ENCODE measurements at places on chromosomes 6 and 20.

DNA sequence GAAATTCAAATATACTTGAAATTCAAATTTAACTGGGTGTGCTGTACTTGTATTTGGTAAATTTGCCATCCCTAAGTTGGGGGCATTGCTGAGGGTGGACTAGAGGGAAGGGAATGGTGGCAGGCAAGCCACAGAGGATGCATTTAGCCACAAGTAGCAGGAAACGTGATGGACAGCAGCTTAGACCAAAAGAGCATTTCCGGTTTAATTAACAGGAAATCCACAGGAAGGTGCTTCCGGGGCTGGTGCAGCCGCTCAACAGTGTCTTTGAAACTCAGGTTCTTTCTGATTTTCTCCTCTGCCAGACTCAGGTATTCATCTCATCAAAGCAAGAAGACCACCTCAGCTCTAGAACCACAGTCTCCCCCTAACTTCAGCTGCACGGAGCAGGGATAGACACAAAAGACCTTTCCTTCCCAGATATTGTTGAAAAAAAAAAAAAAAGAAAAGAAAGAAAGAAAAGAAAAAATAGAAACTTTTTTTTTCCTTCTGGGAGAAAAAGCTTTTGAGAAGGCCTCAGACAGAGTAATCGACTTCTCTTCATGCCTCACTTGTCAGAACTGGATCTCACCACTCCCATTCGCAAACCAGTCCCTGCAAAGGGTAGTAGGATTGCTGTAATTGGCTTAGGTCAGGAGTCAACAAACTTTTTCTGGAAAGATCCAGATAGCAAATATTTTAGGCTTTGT, 8.0 kb upstream of the BCAS1 start:
- no peak for DNase-seq

DNA sequence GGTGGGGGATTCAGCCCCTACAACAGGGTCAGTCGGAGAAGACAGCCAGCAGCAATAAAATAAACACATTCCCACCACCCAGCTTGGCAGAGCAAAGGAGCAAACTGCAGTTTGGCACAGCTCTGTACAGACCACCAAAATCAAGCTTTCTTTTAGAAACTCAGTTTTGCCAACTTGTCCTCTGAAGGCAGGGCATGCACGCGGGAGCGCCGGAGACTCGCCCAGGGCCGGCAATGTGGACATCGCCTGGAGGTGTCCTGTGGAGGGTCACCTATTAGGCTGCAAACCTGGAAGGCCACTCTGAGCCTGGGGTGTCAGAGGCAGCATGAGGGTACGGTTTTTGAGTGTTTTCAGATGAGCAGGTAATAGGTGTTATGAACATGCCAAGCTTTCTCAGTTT, 34.7 kb downstream of the TMEM242 start:
- DNase-seq, result no peak

DNA sequence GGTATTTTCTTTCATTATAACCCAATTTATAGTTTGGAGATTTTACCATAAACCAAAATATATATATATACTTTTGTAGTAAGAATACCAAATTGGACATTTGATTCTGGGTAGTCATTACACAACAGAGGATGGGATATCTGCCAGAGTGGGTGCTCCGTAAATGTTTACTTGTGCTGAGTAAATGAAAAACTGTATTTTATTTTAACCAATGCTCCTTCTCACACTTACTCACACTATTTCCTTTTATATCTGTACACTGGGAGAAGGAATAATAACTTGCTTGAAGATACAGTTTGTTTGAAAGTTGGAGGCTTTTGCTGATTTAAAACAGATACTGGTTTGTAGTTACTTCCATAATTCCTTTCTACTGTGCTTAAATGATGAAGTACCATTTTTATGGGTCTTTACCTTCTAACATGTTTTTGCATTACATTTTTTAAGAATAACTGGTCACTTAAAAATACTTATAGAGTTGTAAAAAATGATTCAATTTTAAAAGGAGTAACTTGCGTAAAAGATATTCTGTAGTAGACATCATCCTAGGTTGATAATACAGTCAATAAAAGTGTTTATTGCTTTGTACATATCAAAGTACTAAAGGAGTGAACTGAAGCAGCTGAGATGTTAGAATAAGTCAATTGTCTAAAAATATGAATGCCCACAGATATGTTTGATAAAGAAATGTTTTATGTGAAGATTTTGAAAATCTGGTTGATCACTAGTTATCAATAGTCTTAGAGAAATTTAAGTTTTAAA, 411.7 kb downstream of the UTRN start:
- no peak for DNase-seq

- DNase-seq, result peak; percentile 38
These were observed 731 bp downstream of the TUBB2B start for GRCh38 chr6:3226481-3227362.

DNA sequence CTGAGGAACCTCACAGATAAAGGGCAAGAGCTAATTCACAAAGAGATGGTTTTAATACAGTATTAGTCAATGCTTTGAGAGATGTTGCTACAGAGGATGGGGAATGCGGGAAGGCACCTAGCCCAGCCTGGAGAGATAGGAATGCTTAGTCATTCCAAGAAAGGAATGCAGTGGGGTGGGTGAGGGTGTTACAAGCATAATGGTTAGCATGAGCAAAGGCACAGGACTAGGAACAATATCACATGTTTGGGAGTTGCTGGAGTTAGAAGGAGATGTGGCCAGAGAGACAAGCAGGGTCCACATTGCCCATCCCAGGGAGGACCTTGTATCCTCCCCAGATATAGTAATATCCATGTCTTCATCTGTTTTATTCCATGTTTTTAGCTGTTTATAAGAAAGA, 107.0 kb upstream of the OGFRL1 start:
- peak; percentile 81 for DNase-seq

DNA sequence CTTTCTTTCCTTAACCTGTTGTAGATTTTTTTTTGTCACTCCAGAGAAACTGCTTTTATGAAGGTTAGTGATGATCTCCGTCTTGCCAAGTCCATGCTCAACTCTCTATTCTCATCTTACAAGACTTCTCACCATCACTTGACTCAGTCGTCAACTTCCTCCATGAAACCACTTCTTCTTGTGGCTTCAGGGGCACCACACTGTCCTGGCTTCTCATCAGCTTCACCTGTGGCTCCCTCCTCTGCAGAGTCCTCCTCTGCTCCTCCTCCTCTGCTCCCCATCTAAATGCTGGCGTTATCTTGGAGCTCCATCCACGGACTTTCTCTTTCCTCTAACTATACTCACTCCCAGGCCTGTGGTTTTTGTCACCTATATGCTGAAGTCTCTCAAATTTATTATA, 187.5 kb downstream of the BACH2 start:
- no peak for DNase-seq

DNA sequence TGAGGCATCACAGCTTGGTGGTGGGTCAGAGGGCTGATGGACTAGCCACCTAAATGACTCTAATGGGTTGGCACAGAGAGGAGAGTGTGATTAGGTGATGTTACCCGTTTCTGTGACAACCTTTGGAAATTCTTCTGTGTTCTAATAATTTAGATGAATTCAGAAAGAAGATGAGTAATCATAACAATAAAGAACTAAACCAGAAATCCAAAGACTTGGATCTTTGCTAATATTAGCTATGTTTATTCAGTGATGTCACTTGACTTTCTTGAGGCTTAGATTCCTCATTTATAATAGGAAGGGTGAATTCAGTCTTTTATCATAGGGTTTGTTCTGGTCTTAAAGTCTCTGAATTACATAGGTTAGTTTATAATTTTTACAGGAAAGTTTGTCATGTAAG, 19.9 kb downstream of the CRYBG1 start:
- DNase-seq, result peak; percentile 20

- DNase-seq, result no peak
These were observed 6.3 kb downstream of the OXT start for GRCh38 chr20:3077618-3078134.

DNA sequence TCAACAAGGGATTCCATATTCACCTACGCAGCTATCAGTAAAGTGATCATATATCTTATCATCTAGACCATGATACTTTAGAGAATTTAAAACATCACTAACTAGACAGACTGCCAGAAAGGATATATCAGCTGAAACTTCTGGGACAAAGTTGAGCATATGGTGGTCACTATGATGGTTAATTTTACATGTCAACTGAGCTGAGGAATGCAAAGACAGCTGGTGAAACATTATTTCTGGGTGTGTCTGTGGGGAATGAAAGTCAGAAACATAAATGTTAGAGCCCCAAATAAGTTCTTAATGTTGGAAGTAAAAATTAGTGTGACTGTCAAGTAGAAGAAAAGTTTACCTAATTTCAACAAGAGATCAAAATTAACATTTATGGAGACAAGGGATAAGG, 440.0 kb upstream of the IRAK1BP1 start:
- no peak for DNase-seq

DNA sequence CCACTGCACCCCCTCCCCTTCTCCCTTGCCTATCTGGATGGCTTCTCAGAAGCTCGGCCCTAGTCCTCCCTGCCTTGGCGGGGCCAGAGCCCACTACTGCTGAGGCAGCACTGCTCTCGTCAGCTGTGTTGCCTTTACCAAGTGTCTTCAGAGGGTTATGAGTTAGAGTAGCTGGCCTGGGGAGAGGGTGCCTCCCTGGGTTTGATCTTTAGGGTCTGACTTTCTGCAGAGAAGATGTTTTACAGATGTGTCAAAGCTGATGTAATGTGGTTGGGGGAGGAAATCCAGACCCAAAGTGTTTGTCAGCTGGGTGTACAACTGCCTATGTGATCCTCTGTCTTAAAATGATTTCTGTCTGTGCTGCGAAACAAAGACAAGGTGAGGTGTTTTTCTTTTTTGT, 30.4 kb upstream of the PI16 start:
- DNase-seq, result peak; percentile 69

All from fibroblast of skin of scalp (primary cell).